Cardiac fibroblast (primary cell): ENCODE measurements at places on chromosomes 1 and 21.
A peak's percentile ranks its signal among the peaks of the same experiment; 100 is the strongest.

DNA sequence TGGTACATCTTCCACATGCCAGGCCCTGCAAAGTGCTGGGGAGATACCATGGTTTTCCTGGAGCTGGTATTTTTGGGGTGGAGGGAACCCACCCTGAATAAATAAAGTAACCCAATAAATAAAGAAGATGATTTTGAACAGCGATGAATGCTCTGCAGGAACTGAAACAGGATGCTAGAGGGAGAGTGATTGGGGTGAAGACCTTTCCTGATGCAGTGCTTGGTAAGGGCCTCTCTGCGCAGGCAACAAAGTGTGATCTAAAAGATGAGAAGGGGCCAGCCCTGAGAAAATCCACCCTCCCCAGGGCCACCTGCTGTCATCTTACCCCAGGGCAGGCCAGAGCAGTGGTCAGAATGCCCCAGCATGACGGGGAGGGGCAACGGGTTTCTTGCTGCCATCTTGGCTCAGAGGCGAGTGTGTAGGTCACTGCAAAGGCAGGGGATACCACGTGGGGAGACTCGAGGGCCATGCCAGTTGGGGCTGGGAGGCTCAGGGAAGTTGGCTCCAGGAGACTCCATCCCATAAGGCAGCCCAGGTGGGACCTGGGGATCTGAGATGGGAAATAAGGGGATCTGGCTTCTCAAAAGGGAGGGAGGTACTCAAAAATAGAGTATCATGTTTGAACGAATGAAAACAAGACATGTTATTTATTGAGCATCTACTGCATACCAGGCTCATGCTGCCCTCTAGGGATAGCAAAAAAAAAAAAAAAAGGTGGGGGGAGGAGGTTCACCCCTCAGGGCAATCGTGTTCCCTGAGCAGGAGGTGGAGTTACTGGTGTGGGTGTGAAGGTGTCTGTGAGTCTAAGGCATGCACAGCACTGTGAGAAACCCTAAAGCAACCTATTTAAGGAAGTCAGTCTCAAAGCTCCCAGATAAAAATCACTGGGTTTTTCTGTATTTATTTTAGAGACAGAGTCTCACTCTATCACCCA lies 2.8 kb downstream of the SRARP start:
- DNase-seq: peak; percentile 34

DNA sequence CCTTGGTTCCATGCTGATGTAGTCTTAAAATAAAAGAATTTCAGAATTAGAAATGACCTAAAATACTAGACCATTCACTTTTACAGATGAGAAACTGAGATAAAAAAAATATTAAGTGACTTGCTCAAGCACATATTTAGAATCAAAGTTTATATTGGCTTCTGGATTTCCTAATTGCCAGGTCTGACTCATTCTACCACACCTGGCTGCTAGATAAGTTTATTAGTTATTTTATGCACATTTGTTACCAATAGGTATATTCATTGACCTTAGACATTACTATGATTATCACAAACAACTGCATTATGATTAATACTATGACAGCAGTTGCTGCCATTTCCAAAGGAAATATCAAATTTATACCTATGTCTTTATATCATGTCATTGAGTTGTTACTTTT lies 497.5 kb downstream of the RWDD3 start:
- DNase-seq: no peak

DNA sequence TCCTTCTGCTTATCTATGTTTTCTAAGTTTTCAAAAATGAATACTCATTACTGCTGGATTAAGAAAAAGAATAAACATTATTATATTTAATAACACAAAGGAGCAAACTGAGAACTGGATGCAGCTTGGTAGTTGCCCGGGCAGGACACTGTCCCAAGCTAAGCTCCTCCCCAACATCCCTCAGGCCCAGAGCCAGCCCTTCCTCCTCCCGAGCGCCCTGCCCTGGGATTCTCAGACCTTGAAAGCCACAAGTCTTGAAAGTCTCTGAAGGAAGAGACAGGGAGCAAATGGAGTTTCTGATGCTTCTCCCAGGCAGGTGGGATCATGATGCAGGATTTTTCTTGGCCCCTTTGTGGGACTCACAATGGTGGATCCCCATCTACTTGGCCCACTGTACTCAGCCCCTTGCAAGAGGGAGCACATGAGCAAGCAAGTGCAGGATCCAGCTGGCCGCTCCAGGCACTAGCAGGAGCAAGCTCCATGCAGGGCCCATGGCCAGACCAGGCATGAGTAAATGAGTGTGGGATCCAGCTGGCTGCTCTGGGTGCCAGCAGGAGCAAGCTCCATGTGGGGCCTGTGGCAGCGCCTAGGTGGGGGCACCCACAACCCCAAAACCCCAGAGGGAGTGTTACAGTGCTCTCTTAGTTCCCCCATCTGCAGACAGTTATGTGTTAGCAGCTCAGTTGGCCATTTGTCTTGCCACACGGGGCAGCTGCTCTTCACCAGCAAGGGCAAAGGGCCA lies 32.1 kb upstream of the RAB4A start:
- DNase-seq: peak; percentile 56

DNA sequence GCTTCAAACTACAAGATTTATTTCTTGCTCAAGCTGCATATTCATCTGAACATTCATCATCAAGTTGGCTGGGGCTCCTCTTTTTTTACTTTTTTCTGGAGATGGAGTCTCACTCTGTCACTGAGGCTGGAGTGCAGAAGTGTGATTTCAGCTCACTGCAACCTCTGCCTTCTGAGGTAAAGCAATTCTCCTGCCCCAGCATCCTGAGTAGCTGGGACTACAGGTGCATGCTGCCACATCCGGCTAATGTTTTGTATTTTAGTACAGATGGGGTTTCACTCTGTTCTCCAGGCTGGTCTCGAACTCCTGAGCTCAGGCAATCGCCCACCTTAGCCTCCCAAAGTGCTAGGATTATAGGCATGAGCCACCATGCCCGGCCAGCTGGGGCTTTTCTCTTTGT lies 88.3 kb upstream of the C1orf105 start:
- no peak for DNase-seq

DNA sequence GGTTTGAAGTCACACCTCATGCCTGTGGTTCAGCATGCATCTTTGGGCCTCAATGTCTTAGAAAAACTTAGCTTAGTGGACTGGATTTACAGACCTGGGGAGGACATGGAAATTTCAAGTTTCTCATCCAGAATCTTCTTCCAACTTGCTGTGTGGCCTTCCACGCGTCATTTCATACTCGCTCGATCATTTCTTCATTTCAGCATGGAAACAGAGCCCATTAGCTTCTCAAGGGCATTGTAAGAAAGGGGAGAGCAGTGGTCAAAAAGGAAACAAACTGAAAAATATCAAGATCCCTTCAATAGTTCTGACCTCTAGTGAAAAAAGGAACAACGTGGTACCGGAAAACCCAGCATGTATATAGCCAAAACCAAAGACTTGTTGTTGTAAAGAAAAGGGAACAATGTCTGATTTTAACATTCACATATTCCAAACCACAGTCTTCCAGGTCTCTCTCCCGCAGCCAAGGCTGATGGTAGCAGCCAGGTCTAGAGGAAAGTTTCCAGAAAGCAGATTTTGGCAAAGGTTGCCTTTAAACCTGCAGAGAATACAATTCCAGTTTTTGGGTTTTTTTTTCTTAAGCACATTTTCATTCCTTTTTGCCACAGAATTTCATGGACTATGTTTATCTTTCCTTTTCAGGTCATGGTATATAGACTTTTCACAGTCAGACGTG lies 97.0 kb upstream of the CDC42BPA start:
- no peak for DNase-seq

DNA sequence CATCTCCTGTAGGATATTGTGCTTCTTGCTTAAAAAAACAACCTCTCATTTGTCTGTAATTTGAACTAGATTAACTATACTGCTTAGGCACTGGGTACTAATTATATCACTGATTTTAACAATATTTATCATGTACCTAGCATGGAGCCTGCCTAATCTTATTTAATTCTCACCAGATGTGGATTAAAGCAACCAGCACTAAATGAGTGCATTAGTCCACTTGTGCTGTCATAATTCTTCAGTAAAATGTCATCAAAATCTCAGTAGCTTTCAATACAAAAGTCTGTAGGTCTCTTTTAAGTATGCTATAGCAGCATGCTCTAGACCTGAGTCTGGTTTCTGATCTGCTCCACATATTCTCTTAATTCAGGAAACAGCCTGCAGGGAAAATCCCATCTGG lies 368.1 kb downstream of the NCAM2 start:
- no peak for DNase-seq
